ENCODE measurements at places on chromosomes 11 and 22.

DNA sequence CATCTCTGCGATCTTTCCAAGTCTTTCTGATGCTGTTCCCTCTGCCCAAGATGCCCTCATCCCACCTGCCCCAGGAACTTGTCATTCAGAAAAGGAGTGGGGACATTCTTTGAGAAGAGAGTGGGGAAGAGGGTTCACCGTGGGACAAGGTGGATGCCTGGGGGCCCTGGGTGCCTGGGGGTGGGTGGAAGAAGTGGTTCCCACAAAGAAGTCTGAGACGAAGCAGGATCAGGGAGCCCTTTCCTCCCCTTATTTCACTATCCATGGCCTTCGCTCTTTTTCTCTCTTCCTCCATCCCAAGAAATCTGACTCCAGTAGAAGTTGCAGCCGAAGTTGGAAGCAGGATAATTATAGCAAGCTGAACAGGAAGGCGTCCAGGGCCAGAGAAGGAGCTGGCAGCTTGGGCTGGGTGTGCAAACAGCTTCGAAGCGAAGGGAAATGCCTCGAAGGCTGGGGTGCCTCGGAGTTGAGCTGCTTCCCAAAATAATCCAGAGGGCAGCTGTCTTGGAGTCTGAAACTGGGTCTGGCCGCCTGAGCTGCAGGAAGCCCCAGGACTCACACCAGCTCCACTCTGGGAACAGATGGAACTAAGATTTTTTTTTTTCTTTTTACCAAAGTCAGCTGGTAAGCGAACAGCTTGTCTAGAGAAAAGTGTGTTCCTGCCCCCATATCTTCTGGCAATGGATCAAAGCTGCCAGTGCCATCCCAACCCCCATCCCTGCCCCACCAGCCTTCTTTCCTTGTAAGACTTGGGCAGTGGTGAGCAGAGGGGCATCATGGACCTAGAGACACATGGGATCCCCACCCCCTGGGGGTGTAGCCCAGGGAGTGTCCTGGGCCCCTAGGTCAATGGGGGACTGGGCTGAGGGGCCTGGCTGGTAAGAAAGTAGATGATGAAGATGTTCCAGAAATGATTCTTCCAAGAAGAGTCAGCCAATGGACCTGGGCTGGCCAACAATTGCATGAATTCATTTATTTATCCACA is 31.5 kb downstream of the PARVG start:
- no peak for DNase-seq

- DNase-seq: no peak
Measured at GRCh38 chr11:109062445-109062844, 359.5 kb upstream of the C11orf87 start.

- DNase-seq: no peak
Measured at GRCh38 chr11:20261526-20261925, 101.3 kb upstream of the DBX1 start.

DNA sequence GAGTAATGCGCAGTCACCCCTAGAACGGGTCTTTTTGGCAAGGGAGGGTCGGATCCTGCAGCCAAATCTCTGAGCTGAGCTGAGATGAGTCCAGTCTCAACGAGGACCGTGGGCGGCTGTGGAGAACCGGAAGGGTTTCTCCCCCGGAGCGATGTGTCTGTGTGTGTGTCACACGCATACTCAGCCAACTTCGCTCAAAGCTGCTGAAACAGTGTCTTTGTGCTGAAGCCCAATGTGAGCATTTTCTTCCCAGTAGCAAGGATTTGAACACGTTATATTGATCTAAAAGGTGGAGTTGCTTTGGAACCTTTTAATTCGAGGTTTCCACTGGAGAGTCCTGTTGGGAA is 1.4 kb upstream of the CELSR1 start:
- DNase-seq: no peak

GRCh38 chr11:26573896-26574295 is 1.8 kb upstream of the MUC15 start:
- no peak for DNase-seq

DNA sequence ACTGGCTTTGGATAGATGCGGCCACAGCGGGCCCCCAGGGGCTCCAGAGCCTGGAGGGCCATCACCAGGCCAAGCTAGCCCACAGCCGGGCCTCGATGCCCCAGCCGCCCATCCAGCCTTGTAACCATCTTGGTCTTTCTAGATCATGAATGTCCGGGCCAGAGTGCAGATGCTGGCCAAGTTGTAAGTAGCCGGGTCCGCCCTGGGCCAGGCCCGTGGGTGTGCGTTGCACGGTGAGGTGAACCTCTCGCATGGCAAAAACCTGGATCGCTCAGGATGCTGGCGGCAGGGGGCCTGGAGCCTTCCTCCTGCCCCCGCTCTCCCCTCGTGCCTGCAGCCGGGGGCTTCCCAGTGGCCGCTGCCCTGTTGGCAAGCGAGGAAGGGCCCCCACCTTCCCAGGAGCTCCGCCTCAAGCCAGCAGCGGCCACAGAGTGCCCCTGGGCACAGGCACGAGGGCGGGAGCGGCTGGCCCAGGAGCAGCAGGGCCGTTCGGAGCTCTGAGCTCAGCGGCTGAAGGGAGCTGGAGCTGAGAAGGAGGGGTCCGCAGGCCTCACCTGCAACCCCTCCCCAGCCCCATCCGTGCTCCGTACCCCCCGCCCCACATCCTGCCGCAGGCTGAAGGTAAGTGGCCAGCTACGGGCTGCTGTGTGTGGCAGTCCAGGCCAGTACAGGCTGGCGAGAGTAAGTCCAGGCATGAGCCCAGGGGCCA is 10.9 kb upstream of the MRPL23 start:
- DNase-seq: no peak

DNA sequence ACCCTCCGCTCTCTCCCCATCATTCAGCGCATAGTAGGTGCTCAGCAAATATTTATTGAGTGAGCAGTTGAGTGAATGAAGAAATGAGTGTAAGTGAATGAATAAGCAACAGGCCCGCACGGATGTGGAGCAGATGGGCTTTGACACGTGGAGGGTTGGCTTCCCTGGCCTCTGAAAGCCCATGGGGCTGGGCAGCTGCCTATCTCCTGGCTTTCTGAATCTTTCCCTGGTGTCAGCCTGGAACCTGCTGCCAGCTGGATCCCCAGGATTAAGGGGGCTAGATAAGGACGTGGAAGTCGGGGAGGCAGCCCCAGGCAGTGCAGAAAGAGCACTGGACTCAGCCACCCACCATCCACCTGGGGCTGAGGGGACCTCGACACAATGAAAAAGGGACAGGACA is 12.6 kb downstream of the IL2RB start:
- no peak for DNase-seq

DNA sequence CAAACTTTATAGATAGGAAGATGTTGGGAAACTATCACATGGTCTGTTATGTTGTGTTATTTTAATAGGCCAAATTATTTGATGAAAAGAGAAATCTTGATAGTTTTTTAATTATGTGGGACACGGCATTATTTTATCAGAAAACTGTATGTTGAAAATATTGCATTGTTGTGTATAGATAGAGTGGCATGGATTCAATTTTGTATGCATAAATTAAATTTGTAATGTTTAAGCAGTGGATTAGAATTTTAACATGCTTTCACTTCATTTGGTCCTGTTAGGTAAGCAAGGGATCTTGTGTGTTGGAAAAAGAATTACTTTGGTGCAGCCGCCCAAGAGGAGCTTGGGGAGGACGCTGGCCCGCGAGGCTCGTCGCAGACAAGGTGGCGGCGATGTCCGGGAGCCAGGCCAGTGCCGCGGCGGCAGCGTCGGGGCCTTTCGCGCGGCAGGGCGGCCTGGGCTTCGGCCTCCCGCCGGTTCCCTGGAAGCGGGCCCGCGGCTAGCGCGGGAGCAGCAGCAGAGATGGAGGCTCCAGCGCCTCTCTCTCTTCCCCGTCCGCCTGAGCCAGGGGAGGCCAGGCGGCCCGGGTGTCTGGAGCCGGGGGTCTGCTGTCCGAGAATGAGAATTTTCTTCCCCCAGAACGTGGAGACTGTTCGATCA is 82.7 kb downstream of the GGT1 start:
- no peak for DNase-seq

All from HAP-1 (cell line).